ENCODE measurements at places on chromosomes 1 and 21.

DNA sequence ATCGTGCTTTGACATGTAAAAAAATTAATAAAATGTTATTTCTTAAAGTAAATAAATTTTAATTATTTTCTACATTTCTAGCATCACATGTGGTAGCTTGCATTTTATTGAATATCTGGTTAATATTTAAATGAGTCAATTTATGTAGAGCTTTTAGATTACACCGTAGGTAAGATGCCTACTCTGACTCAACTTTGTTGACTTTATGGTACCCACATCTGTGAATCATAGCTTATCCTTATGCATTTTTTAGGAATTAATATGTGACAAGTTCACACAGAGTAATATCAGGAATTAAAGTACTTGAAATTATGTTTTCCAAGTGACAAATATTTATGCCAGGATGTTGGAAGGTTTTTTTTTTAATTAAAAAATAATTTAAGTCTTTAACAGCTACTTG lies 120.7 kb downstream of the LEPR start:
- no peak for DNase-seq

DNA sequence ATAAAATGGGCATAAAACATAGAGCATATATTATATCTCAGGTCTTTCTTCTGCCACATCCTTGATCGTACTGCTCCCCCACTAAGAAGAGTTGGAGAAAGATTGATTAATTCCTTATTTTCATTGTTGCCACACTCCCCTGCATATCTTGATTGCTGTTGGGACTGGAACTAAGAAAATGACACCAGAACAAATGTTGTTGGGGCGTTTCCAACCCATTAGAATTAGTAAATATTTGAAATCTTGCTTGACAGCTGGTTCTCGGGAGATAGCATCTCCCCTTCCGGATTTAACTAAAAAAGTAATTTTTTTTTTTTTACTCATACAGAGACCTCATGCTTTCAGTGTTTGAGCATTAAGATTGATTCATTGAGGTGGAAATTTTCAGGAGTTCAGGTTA lies 493.0 kb upstream of the PLXNA2 start:
- DNase-seq: no peak

- DNase-seq: no peak
Observed at GRCh38 chr1:160168609-160169369, 17.4 kb downstream of the ATP1A4 start.

DNA sequence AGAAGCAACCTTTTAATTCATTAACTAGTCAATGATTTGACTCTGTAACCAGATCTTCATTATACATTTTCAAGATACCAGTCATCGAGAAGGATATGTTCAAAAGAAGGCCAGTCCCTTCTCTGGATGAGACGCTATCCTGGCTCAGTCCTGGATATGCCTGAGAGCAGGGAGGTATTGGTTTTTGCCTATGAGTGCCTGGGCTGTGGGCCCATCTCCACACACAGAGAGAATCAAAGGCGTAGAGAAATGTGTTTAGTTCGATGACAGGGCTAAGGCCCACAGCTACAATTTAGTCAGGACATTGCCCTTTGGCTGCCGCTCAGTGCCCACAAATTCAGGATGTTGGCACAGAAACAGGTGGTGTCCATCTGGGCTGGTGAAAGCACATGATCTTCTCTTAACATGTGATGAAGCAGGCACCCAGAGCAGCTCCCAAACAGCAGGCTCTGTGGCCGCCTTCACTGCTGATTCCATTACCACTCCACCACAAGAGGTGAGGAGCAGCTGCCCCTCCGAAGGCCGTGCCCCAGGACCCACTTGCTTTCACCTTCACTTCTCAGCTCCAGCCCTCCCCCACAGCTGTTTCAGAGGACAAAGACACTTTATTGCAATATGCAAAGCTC lies 24.7 kb downstream of the ACKR1 start:
- no peak for DNase-seq

DNA sequence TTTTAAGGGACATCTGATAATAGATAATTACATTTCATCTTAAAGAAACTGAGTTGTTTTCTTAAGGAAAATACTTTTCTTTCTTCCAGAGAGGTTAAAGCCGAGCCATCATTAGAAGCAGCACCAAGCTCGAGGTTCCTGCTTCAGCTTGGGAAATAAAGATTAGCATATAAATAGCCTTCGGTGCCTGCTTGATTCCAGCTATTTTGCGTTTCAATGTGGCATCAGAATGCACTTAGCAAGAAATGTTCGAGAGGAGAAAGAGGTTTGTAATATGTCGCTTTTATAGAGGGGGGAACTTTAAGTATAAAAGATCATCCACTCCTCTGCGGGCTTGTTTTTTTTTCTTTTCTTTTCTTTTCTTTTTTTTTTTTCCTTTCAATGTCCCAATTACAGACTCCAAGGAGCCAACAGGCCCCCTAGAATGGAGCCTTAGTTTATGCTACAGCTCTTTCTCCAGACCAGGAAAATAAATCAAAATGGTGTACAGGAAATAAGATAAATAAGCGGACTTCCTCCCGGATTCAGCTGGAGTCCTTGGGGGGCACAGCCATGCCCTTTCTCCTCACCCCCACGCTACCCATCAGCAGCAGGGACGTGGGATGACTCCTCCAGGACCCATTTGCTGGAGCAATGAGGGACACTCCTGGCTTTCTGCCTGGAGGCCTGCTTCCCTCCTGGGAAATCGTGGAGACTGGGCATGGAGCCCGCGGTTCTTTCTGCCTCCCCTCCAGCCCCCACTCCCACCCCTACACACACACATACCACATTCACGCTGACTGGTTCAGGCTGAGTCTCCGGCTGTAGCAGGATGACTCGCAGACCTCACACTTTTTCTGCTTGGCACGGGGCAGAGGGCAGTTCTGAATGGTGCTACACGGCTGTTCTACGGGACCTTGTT lies 131.6 kb downstream of the RRAGC start:
- DNase-seq: peak; percentile 69

All from right renal pelvis (tissue), 4 donors.